Activated CD8-positive, alpha-beta memory T cell treated with anti-CD3 and anti-CD28 coated beads for 1 hour (primary cell): ENCODE measurements at places on chromosomes 7 and 10.

DNA sequence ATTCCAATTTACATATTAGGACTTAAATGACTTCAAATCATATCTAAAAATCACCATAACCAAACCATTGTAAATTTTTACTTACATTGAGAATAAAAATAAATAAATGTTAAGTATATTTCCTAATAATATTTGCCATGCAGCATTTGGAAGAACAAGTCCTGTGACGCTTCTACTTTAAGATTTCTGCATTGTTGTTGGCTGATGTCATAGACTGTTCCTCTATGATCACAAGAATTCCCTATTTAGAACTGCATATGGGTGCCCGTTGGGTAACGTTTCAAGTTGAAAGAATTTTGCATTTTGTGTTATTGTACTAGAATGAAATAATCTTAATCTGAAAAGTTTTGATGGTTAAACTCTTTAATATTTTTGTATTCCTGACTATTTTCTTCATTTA lies 5.1 kb upstream of the ITGB1 start:
- DNase-seq = no peak

- DNase-seq = no peak
Measured at GRCh38 chr7:37462138-37462537, 13.5 kb upstream of the ELMO1 start.

- DNase-seq = no peak
Measured at GRCh38 chr7:54782314-54782713, 23.3 kb upstream of the SEC61G start.

DNA sequence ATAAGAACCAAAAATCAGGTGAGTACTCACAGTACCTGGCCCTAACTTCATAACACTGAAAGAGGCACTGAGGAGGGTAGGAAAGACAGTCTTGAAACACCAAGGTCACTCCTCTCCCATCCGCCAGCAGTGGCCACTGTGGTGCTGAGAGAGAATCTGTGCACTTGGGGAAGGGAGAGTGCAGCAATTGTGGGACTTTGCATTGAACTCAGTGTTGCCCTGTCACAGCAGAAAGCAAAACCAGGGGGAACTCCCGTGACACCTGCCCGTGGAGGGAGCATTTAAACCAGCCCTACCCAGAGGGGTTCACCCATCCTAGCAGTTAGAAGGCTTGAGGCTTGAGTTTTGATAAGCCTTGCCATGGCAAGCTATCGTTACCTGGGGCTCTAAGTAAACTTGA lies 35.2 kb upstream of the MAP3K8 start:
- no peak for DNase-seq

GRCh38 chr7:1752111-1752510 lies 82.0 kb downstream of the ELFN1 start:
- DNase-seq = no peak
